Left renal pelvis (tissue), 4 donors: ENCODE measurements at places on chromosomes 12 and 14. TPM values are rescaled to one million over a fixed set of nuclear protein-coding genes. Genes with fewer than 3 reads are reported as not detected.
A peak's percentile ranks its signal among the peaks of the same experiment; 100 is the strongest.

DNA sequence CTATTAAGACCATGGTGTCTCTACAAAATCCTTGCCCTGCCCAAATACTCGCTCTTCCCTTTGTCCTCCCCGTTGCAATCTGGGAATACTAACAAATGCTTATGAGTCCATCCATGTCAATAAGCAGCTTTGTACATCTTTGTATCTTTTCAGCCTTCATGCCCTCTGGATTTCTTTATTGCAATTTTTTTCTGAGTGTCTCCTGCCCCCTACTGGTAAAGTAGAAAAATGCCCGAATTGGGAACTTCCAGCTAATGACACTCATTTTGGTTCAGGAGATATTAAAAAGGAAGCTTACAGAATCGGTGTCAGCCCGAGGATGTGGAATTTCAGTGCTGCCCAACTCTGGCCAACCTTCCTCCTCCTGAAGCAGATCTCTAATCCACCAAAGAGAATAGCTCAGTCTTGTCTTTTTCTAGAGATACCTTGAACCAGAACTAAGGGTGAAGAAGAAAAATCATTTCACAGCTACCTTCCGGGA, 46.0 kb downstream of the SH2B3 start:
- no peak for DNase-seq

The TSPAN8 gene
- 23.8 TPM for polyA plus RNA-seq

The SERPINA10 gene
- 0.27 TPM for polyA plus RNA-seq

The ENDOU gene
- 0.24 TPM for polyA plus RNA-seq

The MYO1H gene
- polyA plus RNA-seq, result 0.92 TPM

The NDUFA12 gene
- 108 TPM for polyA plus RNA-seq

The ASIC1 gene
- polyA plus RNA-seq, result 21.4 TPM

DNA sequence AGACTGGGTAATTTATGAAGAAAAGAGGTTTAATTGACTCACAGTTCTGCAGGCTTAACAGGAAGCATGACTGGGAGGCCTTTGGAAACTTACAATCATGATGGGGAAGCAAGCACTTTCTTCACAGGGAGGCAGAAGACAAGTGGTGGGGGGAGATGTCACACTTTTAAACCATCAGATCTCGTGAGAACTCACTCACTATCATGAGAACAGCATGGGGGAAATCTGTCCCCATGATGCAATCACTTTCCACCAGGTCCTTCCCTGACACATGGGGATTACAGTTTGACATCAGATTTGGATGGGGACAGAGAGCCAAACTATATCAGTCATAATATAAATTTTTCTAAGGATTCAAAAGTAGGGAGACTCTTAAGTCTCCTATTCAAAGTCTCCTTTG, 46.0 kb downstream of the SPIC start:
- DNase-seq, result no peak

DNA sequence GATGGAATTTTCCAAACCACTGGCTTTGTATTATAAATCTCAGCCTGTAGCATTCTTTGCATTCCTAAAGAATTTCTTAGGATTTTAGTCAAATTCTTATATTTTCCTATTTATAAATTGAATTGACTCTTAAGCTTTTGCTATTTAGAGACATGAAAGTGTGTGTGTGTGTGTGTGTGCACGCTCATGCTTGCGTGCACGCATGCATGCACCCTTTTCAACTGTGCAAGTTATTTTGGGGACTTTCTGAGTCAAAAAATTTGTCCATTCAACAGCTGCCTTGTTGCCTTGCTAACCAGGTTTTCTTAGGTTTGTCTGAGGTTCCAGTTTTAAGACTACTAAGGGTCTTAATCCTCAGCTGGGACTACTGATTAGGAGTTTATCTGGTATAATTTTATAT, 42.6 kb downstream of the GPATCH2L start:
- DNase-seq, result no peak

The PPP1R1A gene
- polyA plus RNA-seq, result 54.6 TPM

DNA sequence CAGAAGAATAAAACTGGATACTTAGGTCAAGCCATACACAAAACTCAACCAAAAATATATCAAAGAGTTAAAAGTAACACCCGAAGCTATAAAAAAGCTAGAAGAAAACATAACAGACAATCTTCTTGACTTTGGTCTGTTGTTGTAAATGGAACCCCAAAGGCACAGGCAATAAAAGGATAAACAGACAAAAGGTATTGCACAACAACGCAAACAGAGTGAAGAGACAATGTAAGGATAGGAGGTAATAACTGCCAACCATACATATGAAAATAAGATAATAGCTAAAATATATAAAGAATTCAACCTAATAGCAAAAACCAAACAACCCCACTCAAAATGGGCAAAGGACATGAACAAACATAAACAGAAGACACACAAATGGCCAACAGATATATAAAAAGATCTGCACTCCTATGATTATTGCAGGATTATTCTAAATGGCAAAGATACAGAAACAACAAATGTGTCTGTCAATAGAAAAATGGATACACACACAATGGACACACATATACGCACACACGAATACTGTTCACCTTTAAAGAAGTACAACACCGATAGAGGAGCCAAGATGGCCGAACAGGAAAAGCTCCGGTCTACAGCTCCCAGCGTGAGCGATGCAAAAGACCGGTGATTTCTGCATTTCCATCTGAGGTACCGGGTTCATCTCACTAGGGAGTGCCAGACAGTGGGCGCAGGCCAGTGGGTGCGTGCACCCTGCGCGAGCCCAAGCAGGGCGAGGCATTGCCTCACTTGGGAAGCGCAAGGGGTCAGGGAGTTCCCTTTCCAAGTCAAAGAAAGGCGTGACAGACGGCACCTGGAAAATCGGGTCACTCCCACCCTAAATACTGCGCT, 1137.1 kb downstream of the FSCB start:
- no peak for DNase-seq

GRCh38 chr14:58884442-58884841, 246.7 kb downstream of the DACT1 start:
- DNase-seq, result no peak

The PLEKHA5 gene
- polyA plus RNA-seq, result 51.5 TPM

- DNase-seq, result peak; percentile 1
Measured at GRCh38 chr12:118773956-118774723, 207.2 kb upstream of the SRRM4 start.

- no peak for DNase-seq
Measured at GRCh38 chr12:21892341-21892740, 48.9 kb downstream of the ABCC9 start.
